ENCODE measurements at places on chromosomes 4 and X.
A peak's percentile ranks its signal among the peaks of the same experiment; 100 is the strongest.

DNA sequence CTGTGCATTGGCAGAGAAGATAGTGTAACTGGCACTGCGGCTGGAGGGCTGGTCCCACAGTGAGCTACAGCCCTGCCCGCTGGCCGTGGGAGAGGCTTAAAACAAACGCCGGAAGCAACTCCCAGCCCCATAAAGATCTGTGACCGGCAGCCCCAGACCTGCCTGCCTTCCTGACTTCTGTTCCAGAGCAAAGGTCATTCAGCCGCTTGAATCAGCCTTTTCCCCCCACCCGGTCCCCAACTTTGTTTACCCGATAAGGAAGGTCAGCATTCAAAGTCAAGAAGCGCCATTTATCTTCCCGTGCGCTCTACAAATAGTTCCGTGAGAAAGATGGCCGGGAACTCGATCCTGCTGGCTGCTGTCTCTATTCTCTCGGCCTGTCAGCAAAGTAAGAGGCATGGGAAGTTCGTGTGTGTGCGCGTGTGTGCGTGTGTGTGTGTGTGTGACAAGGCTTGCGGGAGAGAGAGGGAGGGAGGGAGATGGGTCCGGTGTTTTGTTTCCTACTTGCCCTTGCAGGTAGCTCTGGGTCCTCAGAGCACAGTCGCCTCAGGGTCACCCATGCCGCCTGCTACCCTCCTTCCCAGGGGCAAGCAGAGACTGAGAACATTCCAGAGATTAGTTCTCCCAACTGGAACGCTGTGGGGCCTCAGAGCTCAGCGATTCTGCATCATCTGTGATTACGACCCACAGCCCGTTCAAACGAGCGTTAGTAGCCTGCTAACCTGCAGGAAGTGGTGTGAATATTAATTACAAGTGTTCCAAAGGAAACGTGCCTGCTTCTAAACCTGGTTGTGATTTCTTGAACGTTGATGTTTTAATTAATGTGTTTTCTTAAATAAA, at the start of gene MGST2:
MGST2 (plus strand) TSS at position 130 of the 840 bp plus-strand sequence; CDS start at position 331, 201 bp downstream.
- DNase-seq, result peak; percentile 69

DNA sequence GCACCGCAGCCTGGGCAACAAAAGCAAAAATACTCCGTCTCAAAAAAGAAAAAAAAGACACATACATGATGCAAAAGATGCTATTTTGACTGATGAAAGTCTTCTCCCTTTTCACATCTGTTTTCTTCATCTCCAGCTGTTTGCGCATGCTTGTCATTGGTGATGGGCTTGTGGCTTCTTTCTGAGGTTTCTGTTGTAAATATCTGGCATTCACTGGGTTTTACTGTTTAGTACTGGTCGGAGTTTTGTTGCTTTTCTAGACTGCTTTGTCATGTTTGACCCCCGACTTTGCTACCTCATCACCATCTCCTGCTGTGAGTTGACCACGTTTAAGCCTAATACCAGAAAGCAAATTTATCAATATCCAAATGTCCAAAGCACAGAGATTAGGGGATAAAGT, 34.4 kb downstream of the PTCHD1 start:
- DNase-seq, result no peak

- peak; percentile 72 for DNase-seq
Observed at GRCh38 chrX:129759576-129760061, 20.1 kb upstream of the SASH3 start.

DNA sequence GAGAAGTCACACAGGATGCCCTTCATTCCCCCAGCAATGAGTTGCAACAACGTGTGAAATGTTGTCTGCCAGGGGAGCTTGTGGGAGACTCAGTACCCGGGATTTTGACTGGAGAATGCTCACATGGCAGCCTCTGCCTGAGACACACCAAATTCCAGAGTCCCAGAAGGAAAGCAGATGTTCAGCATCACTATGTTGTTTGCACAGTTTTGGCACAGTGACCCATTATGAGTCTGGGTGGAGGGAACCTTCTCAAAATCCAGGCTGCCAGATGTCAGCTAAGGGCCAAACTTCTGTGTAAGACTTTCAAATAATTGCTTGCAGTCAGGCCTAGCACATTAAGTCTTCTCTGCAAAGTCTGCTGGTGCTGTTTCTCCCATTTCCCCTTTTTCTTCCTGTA, 1029.7 kb upstream of the TENM3 start:
- DNase-seq, result no peak

DNA sequence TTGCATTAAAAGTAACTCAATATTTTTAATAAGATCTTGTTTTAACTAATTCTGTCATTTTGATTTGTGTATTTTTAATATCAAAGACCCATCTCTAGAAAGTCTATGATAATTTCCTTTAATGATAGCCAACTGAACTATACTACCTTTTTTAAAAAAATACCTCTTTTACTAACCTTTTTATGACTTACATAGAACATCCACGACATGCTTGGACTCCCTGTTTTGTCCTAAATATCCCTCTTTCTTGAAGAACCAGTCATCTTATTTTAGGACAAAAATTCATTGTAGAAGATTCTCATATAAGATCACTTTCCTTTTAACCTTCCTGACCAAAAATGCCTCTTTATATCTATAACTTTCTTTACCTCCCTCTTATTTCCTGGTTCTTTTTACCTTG, 76.8 kb upstream of the GC start:
- DNase-seq, result no peak

GRCh38 chr4:182770259-182770995, 146.8 kb downstream of the DCTD start:
- DNase-seq, result no peak

- peak; percentile 62 for DNase-seq
Observed at GRCh38 chrX:69093960-69094871, 71.0 kb downstream of the PJA1 start.

GRCh38 chrX:39900777-39901170, 197.0 kb downstream of the BCOR start:
- DNase-seq, result no peak

GRCh38 chr4:148540622-148541326, 98.6 kb upstream of the NR3C2 start:
- no peak for DNase-seq

- DNase-seq, result no peak
Observed at GRCh38 chrX:40085102-40085551, 12.6 kb downstream of the BCOR start.

DNA sequence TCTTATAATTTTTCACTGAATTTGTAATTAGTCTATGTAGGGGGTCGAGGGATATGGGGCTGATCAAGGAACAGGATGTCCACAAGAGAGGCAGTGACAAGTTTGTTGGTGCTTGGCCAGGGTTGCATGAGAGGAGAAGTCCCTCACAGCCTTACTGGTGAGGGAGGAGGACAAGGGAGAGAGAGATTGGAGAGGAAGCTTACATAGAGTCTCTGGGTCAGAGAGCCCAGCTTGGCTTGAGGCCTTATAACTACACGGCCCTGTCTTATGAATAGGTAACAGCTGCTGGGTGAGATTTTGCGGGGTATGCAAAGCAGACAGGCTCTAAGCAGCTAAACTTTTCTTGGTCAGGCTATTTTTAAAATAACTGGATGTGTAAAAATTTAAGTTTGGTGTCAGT, 37.9 kb upstream of the OTUD4 start:
- DNase-seq, result no peak

GRCh38 chr4:154015578-154015977, 226.7 kb upstream of the SFRP2 start:
- no peak for DNase-seq

- DNase-seq, result no peak
Observed at GRCh38 chr4:61992351-61992750, 792.2 kb downstream of the ADGRL3 start.

DNA sequence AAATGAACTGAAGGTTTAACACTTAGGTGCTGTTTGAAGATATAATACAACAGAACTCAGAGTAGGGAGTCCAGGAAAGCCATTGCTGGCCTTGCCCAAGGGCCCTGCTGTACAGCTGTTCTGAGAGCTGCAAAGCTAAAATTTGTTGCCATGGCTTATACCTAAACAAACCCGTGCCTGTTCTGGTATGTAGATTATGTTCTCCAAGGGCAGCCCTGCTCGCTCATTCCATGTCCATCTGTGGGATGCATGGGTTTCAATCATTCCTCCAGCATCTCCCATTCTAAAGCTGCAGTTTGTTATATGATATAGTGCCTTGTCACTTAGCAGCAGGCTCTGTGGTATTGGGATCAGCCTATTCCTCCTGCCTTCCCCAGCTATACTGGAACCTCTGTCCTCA, 80.8 kb upstream of the BMPR1B start:
- no peak for DNase-seq

- DNase-seq, result no peak
Observed at GRCh38 chr4:10226756-10227155, 110.2 kb upstream of the WDR1 start.

DNA sequence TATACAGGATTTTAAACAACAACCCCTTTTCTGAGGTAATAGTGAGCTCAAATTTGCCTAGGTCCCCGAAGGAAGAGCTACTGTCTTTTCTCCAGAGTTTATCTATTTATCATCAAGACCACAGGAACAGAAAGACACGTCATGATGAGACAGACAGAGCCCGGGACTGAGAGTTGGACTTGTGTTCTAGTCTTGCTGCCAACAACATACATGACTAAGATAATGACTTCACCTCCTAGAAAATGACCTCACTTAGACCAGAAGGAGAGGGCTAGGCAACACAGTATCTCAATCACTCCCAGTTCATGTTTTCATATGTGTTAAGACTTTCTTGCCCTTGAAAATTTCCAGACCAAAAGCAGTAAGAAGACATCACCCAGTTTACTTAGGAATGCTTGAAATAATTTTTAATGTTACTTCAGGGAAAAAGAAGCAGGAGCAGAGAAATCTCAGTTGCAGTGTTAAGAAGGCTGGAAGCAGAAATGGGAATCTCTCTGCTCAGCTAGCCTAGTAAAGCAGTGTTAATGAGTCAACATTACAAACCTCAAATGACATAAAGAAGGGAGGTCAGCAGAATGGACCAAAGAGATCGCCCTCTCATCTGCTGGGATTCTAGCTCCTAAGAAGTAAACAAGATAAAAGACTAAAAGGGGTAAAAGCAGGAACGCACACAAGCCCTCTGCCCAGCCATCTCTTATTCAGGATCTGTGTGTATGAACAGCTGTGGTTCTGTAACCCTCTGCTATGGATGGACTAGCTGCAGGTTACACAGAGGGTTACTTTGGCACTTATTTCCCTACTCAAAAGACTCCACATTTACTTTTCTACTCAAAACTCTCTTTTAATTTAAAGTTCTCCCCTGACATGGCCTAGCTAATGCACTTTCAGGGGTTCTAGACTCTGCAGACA, 24.8 kb downstream of the PDGFC start:
- no peak for DNase-seq

- DNase-seq, result no peak
Observed at GRCh38 chr4:114109776-114110175, 130.3 kb upstream of the ARSJ start.

DNA sequence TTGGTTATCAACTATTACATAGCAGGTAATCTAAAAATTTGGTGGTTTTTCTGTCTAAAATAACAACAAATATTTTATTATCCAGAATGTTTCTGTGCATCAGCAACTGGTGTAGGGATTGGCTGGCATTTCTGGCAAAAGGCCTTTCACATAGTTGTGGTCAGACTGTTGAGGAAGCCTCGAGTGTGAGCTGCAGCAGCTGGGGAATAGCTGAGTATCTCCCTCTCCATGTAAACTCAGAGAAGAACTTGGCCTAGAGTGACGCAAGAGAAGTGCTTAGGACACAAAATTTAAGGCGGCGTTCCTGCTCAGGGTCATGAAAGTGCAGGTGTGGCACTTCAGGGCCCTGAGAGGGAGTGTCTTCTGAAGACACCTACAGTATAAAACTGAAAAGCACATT, 558.9 kb downstream of the SPOCK3 start:
- no peak for DNase-seq

GRCh38 chrX:15546745-15547144, 46.1 kb downstream of the BMX start:
- no peak for DNase-seq

DNA sequence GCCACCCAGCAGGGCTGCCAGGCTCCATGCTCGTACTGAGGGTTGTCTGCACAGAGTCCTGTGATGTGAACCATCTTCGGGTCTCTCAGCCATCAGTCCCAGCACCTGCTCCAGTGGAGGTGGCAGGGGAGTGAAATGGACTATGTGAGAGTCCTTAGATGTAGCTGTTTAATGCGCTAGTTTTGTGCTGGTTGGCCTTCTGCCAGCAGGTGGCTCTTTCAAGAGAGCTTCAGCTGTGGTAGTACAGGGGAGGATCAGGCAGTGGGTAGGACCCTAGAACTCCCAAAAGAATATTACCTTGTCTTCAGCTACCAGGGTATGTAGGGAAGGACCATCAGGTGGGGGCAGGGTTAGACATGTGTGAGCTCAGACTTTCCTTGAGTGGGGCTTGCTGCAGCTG, 1066.0 kb downstream of the GLUD2 start:
- DNase-seq, result no peak

GRCh38 chr4:175561696-175562095, 250.4 kb downstream of the GPM6A start:
- DNase-seq, result no peak

GRCh38 chr4:56674984-56675383, 6.1 kb downstream of the HOPX start:
- no peak for DNase-seq

DNA sequence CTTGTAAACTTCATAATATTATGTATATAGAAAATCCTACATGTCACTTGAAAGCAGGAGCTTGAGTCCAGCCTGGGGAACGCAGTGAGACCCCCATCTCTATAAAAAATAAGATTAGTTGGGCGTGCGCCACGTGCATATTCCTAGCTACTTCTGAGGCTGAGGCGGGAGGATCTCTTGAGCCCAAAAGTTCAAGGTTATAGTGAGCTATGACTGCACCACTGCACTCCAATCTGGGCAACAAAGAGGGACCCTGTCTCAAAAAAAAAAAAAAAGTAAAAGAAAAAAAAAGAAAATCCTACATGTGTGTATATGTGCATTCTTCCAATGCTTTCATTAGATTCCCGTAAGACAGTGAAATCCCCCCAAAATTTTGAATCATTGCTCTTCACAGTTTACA, 1.7 kb downstream of the SEC31A start:
- DNase-seq, result no peak

DNA sequence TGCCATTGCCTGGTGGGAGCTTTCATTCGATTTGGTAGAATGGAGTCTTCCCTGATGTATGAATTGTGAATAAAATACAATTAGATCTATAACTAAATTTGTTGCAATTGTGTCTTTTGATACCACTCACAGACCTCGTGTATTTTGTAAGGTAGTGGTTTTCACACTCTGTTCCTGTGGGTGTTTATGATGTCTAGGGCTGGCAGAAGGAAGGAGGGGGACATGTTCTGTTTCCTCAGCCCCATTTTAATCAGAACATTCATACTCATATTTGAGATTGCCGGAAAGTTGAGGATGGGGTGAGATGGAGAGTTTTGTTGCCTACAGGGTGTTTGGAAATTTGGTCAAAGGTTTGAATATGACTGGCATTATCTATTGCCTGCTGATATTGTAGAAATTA, 42.9 kb downstream of the PTTG2 start:
- no peak for DNase-seq

- no peak for DNase-seq
Observed at GRCh38 chrX:23503835-23504539, 163.3 kb upstream of the PRDX4 start.

GRCh38 chrX:6465756-6466155, 69.2 kb downstream of the VCX3A start:
- DNase-seq, result no peak

GRCh38 chr4:139011225-139011950, 4.2 kb upstream of the NOCT start:
- no peak for DNase-seq

GRCh38 chrX:76148041-76148665, 24.7 kb upstream of the PBDC1 start:
- no peak for DNase-seq
